ENCODE measurements at places on chromosomes 6 and 20.

DNA sequence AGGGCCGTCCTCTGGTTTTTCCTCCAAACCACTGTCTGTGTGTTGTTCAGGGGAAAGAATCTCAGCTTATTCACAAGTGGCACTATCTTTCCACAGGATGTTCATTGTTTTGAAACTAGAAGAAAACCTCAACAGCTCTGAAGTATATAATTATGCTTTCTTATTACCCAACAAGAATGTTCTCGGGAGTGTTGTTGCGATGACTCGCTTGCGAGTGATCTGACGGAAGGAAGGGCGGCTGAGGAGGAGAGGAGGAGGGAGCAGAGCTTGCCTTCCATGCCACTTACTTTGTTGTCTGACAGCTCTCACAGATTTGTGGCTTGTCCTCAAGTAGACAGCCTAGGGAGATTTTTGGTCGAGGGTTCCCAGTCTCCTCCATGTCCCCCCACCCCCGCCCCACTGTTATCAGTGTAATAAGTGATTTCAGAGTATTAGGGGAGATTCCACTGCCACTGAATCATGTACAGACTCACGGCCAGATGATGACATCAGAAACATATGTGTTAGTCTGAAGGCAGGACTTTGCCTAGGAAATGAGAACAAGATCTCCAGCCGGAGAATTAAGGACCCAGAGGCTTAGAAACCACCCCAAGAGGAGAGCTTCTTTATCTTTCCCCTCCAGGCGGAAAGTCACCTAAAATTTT, 80.7 kb upstream of the CCN6 start:
- no peak for DNase-seq

DNA sequence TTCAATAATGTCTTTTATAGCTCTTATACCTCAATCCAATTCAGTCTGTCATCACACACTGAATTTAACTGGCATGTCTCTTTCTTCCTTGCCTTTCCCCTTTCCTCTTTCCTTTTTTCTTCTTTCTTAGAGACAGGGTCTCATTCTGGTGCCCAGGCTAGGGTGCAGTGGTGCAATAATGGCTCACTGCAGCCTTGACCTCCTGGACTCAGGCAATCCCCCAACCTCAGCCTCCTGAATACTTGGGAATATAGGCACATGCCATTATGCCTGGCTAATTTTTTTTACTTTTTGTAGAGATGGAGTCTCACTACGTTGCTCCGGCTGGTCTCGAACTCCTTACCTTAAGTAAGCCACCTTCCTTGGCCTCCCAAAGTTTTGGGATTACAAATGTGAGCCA, 65.9 kb downstream of the CBFA2T2 start:
- DNase-seq = no peak

DNA sequence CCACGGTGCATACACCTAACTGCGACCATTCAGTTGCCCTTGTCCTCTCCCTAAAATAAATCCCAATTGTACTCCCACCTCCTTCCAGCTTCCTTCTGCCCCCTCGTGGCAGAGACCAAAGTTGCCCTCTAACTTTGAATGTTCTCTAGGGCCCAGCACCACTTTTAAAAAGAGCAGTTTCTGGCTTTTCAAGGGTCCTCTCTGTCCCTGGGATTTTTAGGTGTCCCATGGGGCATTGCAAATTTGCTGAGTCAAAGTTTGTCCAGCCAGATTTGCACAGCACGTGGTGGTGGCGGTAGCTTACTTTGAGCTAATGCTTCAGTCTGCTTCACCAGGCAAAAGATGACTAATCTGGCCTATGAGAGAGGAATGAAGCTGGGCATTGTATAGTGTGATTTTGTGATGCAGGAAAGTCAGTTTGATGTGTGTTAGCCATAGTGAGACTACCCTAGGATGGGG, 100.2 kb downstream of the PERP start:
- no peak for DNase-seq

- peak; percentile 52 for DNase-seq
Observed at GRCh38 chr20:59835448-59836395, 97.7 kb downstream of the SYCP2 start.

GRCh38 chr6:26234421-26235301, 130.3 kb upstream of the BTN3A2 start:
- DNase-seq = peak; percentile 93

GRCh38 chr6:87932361-87932760, 115.3 kb upstream of the SPACA1 start:
- no peak for DNase-seq

- no peak for DNase-seq
Observed at GRCh38 chr20:23668477-23668951, 20.3 kb downstream of the CST4 start.

GRCh38 chr6:42509256-42509655, 54.6 kb upstream of the UBR2 start:
- no peak for DNase-seq

DNA sequence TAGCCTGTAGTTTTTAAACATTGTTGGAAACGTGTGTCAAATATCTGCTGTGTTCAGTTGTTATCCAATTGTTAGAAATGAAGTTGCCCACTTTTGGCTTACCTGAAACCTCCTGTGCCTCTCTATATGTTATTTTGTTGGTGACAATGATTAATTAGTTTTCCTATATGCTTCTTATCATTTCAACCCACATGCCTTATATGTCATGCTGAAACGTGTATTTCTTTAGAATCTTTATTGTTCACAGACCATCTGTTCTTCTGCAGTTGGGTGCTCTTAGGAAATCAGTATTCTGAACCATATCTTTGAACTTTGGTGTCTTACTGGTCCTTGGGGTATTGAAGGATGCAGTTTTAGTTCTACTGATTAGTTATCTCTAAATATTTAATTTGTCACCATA, 91.2 kb upstream of the SCGN start:
- no peak for DNase-seq

GRCh38 chr6:37502703-37503291, 3.1 kb upstream of the CCDC167 start:
- DNase-seq = no peak

GRCh38 chr6:83920017-83920416, 60.5 kb downstream of the CYB5R4 start:
- no peak for DNase-seq

DNA sequence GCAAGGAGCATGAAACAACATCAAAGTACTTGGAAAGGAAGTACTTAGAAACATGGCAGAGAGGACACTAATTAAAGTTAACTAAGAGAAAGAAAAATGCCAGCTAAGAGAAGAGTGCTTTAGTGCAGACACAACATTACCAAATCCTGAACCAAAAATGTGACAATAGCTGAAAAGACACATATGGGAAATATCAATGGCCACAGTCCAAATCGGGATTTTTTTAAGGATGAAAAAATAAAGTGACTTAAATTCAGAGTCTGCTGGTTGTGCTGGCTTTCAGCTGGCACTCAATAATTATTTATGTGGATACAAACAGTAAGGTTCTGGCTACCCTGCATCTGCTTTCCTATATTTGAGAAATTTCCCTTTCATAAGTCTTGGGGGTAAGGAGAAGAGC, 12.6 kb upstream of the DST start:
- no peak for DNase-seq

DNA sequence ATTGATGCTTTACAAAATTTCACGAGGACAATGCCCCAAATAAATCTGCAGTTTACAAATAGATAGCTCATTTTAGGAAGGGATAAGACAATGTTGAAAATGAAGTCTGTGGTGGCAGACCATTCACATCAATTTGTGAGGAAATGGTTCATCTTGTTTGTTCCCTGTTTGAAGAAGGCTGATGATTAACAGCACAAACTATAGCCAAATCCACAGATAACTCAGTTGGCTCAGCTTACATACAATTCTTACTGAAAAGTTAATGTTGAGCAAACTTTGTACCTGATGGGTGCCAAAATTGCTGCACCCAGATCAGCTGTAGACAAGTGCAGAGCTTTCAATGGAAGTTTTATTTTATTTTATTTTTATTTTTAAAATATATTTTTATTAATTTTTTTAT, 763.9 kb downstream of the DOK5 start:
- no peak for DNase-seq

- DNase-seq = peak; percentile 14
Observed at GRCh38 chr20:3115190-3116107, 30.9 kb upstream of the AVP start.

GRCh38 chr20:4829514-4830215, 108.0 kb downstream of the PRND start:
- DNase-seq = no peak

- no peak for DNase-seq
Observed at GRCh38 chr6:169115632-169116031, 138.0 kb downstream of the THBS2 start.

DNA sequence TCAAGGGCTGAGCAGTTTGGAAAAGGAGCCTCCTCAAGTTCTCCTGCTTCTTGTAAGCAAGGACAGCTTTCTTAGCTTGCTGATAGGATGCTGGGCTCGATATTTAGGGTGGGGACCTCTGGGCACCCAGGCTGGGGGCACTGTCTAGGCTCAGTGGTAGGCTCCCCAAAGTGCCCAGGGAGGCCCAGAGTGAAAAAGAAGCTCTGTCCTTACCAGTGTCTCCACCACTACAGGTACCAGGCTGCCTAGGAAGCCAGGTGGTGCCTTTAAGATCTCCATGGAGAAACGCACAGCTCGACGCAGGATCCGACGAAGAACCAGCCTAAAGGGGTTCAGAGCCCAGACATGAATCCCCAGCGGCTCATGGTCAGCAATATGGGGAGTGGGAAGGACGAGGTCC, 6.4 kb downstream of the AARS2 start:
- DNase-seq = no peak

GRCh38 chr6:84350397-84350796, 123.0 kb upstream of the CEP162 start:
- DNase-seq = no peak

DNA sequence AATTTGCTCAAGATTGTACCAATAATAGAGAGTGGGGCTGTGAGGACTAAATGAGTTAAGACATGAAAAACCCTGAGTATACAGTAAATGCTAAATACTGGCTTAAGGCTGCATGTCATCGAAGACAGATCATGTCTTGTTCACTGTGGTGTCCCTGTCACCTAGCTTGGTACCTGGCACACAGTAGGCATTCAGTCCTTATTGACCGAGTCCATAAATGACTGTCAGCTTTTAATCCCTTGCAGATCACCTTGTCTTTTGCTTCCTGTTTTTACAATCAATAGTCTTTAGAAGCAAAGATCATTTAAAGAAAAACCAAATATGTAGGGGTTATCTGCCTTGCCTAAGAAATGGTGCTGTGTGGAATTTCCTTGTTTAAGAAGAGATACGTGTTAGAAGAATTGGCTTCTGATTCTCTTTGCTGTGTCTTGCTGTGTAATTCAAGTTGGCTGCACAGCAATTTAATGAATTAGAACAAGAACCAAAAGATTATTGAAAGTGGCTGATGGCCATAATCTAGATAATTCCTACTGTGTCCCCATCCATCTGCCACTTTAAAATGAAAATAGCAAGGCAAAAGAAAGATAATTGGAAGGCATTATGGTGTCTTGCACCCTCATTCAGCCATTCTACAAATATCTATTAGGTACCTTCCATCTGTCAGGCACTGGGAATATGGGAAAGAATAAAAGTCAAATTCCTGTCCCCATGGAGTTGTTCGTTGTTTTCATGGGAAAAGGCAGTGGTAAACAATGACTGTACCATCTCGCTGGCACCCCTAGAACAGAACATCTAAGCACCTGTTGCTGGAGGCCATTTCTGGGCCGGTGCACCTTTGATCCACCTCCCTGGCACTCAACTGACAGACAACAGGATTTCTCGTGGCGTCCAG, 12.4 kb upstream of the MAPK13 start:
- DNase-seq = no peak

DNA sequence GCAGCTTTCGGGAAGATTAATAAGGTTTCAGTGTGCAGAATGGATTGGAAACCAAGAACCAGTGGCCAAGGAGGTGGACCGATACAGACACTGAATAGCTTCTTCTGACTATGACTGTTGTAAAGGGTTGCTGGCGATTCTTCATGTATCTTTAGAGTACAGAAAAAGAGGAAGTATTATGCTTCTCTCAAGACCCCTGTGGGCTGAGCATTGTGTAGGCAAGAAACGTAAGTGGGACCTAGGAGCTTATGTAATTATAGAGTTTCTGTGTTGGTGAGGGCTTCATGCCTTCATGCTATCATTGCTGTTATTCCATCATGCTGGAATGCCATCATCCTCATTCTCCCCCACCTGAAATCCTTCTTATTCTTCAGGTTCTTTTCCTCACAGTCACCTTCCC, 105.4 kb upstream of the AKIRIN2 start:
- DNase-seq = no peak

DNA sequence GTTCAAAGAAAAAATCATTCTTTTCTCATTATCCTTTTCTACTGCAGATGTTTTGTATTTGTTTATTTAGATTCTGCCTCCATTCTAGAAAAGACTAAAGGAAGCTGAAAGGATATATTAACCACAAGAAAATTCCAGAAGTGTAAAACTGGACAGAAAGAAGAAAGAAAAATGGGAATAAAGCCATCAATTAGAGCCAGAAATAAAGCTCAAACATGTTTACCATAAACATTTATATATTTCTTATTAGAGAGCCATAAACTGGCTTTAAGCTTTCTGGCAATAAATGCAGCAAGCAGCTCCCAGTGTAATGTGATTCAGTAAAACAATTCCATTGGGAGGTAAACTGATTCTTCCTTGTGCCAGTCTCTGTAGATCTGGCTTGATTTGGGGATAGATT, 244.1 kb downstream of the PTPRK start:
- no peak for DNase-seq

DNA sequence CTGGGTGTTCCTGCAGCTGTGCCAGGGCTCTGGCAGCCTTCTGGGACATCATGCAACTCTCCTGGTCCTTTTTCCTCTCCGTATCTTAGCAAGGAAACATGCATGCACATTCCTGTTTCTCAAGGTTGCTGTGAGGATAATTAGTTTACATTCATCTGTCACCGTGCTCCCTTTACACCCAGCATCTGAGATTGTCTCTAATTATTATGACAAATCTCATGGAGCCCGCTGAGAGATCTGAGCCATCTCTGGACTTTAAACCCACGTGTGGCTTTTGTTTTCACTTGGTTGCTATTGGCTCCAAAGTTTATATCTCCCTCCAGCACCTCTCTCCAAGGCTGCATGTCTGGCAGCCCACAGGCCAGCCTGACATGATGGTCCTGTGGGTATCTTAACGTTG, 167.6 kb downstream of the UNC5CL start:
- no peak for DNase-seq
